GM12891 (cell line): ENCODE measurements at places on chromosomes 4 and X.

DNA sequence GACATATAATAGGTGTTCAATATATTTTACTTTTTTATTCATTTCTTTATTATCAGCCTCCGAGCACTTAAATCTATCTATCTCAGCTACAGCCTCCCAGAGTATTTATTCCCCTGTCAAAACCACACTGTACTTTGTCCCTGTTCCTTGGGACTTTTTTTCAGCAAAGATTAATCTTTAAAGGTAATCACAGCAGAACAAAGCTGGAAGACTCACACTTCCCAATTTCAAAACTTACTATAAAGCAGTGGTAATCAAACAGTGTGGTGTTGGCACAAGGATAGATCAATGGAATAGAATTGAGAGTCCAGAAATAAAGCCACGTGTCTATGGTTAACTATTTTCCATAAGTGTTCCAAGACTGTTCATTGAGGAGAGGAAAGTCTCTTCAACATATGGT, 59.7 kb downstream of the KLHL13 start:
- no peak for DNase-seq

DNA sequence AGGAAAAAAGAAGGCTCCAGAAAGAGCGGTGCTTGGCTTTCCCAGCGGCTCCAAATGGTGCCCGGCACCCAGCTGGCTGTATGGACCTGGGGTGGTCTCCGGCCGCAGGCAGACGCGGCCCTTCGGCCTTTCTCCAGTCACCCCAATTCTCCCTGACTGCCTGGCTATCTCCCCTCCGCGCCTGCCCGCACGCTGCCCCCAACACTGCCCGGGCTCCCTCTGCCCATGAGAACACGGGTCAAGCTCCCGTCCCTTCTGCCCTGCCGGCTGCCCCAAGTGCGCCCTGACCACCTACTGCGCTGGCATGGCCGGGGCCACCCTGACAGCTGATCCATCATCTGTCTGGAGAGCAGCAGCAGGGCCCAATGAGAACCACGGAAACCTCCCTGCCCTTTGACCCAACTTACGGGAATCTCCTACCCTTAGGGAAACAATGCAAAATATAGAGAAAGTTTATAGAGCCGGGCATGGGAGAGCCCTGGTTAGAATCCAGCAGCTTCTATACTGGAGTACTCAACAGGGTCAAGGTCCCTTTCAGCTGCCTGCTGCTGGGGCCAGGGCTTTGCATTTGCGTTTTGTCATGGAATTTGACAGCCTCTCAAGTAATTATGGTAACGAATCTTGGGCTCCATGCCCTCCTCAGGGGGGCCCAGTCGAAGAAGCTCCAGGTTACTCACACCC, 1.2 kb upstream of the FAM3A start:
- no peak for DNase-seq

DNA sequence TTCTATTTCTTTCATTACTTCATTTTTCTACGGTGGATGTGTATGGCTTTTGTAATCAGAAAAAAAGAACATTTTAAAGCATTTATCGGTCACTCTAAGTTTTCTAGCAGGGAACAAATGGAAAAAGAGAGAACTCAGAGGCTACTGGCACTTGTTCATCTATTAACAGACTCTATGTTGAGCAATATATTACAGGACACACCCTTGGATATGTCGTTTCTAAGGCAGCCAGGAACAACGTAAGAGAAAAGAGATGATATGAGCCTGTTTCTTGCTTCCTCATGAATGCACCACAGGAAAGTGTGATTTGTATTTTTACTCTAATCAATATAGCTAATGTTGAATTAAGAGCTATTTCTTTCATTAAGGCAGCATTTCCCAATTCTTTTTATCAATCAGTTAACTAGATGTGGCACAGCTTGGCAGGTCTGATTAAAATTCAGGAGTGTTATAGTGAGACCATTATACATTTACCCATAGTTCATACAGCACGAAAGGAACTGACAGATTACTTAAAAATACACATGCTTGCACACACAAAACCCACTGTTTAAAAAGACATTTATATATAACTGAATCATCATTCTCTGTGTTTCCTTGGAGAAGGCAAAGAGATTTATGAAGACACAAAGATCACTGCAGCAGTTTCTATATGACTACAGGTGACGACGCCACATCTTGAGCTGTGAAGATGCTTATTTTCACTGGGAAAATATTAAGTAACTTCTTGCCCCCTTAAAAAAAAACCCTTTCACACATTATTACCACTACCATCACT, 13.0 kb downstream of the RAB9B start:
- DNase-seq, result no peak

GRCh38 chrX:78357342-78358055, 30.1 kb upstream of the CYSLTR1 start:
- DNase-seq, result no peak

GRCh38 chr4:79964400-79965211, 108.4 kb downstream of the ANTXR2 start:
- DNase-seq, result no peak

GRCh38 chr4:56979421-56980072, 851 bp downstream of the POLR2B start:
- DNase-seq, result no peak

DNA sequence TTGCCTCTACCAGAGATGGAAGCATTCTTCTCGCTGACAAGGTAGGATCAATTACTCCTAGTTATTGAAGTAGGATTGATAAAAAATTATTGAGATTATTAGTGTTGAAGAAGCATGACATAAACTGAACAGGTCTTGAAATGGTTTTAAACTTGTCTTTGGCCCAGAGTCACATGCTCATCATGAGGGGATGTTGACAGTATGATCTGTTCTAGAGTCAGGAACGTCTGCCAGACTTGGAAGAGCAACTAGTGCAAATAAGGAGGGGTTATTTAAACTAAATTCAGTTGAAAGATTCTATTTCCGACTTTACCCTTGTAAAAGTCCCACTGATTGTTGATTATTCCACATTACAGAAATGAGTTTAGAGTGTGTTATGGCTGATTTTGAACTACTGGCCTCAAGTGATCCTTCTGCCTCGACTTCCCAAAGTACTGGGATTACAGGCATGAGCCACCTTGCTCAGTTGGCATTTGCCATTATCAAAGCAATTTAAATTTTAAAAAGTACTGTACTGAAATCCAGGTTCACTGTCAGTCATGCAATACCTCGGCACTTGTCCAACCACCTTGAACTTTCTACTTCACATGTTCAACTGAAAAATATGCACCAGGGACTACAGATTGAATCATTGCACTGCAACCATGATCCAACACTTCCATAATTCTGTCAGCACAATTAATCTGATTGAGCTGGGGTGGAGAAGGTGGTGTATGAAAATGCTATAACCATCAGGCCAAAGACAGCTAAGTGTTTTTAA, 19.7 kb downstream of the FABP2 start:
- DNase-seq, result no peak

GRCh38 chr4:2487632-2488031, 18.7 kb downstream of the RNF4 start:
- peak; percentile 38 for DNase-seq

DNA sequence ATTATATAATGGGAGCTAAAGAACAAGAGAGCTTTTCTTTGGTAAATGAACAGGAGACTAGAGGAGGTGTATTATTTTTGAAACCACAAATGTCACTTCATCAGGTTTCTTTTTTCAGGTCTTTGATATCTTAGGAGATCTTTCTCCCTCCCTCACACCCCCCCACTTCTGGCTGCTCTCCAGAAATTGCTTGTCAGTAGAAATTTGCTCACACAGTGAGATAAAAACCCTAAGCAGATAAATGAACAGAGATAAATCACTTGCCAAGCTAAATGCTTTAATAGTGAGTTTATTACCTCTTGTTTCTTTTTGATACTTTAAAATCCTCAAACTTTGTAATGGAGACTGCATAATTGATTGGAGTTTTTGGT, 421.2 kb upstream of the TENM3 start:
- DNase-seq, result no peak

- DNase-seq, result no peak
Observed at GRCh38 chr4:9933184-9933583, 88.1 kb downstream of the SLC2A9 start.

DNA sequence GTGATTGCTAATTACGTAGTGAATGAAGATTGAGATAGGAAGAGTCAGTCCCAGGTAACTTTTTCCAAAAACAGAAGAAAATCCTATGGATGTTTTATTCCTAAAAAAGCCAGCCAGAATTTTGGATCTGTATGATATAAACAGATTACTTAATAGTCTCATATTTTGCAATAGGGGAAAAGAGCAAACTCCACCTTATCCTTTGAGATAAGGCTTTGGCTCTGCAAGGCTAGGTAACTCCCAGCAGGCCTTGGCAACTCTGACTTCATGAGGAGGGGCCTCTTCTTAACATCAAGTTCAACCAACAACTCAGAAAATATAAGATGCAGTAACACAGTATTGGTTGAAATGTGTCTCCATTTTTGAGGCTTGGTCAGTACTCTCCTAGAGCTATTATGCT, 98.7 kb upstream of the SLC4A4 start:
- DNase-seq, result no peak

- DNase-seq, result no peak
Observed at GRCh38 chr4:162700815-162701361, 465.8 kb downstream of the NAF1 start.

GRCh38 chr4:177237291-177237690, 72.4 kb upstream of the NEIL3 start:
- no peak for DNase-seq

DNA sequence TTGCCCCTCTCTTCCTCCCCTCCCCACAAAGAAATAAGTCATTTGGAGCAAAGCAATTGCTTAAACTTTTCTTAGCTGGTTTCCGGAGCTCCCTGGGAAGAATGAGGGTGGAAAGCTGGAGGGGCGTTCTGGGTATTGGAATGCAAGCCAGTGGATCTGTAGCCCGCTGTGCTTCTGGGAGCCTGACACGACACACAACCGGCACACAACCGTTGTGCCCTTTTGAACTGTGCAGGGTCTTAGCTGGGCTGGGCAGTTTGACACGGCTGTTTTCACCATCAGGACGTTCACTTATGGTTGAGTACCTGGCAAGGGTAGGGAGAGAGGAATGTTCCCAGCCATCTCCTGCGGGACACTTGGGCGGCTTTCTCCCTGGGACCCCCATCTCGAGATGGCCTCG, 38.3 kb downstream of the SHROOM2 start:
- DNase-seq, result no peak

DNA sequence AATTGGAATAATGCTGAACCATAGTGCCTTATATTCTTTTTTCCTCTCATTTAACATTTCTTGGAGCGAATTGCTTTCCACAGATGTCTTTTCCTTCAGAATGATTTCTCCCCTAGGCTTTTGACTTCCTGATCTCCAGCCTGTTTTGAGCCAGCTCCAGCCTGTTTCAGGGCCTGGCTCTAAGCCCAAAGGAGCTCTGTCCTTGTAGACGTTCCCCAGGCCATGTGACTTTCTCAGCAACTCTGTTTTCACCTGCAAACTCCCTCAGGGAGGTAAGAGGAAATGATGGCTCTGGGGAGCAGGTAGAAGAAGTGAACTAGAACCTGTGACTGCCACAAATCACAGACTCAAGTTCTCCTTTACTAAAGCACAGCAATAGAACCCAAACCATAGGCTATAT, 89.1 kb downstream of the AKAP4 start:
- DNase-seq, result no peak

DNA sequence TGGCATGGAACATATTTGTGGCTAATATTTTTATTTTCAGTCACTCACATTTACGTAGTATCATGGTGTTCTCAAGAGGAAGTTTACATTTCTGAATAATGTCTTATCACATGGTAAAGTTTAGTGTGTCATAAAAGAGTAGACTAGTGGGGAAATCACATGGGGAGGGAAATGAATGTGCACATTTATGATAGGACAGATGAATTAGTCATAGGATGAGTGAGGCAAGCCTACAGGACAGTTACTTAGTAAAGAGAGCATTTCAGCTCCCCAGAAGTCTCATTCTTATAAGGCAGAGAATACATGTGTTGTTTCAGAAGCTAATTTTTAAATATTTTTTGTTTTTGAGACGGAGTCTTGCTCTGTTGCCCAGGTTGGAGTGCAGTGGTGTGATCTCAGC, 6.2 kb downstream of the GK start:
- DNase-seq, result no peak

- DNase-seq, result no peak
Observed at GRCh38 chr4:126899331-126899801, 733.4 kb upstream of the INTU start.

DNA sequence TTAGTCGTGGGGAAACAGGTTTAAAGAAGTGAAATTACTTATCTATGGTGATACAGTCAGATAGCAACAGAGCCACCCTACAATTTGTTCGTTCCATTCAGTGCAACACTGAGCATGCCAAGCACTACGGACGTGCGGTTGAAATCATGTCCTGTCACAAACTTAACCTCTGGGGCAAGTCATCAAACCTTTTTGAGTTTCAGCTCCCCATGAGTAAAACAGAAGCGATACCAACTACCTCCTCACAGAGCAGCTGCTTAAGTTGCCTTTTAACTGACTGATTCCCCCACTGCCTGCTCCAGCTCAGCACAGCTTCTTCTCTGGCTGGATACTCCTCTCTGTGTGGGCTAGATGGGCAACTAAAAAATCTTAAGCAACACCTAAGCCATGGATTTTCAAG, 36.0 kb downstream of the LHFPL1 start:
- no peak for DNase-seq

DNA sequence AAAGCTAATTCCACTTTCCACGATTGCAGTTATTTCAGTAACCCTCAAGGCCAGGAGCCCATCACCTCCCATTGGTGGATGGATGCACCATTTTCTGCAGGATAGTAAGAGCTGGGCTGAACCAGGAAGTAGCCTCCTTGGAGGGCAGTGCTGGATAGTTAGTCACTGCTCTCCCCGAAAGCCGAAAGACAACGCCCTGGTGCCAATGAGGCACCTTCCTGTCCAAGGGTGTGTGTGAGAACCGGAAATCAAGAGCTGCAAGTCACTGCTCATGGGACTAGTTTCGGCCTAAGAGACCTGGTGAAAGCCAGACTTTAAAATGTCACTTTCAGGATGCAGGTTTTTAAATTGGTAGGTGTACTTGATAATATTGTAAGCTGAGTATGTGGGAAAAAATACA, 203.8 kb upstream of the HS3ST1 start:
- DNase-seq, result no peak

DNA sequence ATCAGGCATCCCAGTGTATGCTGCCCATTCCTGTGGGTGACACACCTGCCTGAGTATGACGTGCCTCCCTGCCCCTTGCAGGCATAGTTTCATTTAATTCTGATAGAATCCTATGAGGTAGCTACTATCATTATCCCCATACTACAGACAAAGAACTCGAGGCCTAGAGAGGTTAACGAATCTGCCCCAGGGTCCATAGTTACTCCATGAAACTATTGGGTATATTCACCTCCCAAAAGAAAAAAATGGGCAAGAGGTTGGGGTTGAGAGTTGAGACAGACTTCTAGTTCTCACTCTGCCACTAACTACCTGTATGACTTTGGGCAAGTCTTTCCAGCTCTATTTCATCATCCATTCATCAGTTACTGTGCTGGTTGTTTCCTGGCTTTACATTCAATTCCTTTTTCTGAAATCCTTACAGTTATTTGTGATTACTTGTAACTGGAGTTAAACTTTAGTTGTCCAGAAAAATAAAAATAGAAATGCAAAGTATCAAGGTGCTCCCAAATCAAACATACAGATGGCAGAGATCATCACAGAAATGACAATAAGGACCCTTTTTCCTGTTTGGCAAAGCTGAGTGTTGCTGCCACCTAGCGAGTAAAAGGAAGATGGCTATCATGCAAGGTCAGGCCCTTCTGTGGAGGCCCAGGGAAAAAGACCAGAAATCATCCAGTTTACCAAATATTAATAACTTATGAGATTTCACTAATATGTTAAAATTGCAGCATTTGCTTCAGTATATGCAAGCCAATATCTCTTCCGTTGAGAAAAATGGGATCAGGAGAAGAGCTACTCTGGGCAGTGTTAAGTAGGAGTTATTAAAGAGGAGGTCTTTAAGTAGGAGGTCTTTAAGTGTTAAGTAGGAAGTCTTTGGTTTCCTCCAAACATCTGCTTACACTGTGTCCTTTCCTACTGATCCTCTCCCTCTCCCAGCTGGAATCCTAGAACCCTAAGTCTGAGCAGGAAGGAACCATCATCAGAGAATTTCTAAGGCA, 17.1 kb upstream of the MAP7D3 start:
- no peak for DNase-seq
